ENCODE measurements at places on chromosomes 1 and 21.

- no peak for DNase-seq
Observed at GRCh38 chr1:21351901-21352300, 61.6 kb upstream of the ECE1 start.

- DNase-seq, result no peak
Observed at GRCh38 chr1:96387785-96388184, 333.8 kb upstream of the PTBP2 start.

DNA sequence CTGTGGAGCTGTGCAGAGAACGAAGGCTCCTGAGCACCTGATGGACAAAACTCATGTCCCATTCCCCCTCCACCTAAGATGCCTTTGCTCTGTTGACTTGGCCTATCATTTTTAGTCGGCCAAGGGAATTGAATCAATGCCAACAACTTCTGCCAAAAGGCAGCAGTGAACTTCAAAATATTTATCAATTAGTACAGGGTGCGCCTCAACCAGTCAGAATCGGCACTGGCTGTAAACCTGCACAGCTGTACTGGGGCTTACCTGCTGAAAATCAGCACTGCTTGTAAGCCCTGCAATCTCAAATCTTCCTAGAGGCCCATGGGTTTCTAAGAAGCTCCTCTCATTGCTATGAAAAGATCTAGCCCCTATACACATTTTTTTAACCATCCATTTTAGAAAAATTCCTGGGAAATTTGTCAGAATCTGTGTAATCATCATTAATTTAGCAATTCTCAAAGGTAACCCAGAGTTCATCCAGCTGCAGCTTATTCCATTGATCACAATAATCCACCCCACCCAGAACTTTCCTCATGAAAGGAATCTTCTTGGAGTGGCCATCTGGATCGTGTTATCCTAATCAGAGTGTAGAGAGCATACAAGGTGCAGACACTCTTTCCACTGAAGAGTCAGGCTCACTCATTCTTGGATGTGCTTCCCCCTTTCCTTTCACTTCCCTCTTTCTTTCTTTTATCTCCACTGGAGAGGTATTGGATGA, 40.2 kb downstream of the ADAMTS1 start:
- no peak for DNase-seq

- no peak for DNase-seq
Observed at GRCh38 chr1:237528545-237528944, 362.2 kb downstream of the ZP4 start.

DNA sequence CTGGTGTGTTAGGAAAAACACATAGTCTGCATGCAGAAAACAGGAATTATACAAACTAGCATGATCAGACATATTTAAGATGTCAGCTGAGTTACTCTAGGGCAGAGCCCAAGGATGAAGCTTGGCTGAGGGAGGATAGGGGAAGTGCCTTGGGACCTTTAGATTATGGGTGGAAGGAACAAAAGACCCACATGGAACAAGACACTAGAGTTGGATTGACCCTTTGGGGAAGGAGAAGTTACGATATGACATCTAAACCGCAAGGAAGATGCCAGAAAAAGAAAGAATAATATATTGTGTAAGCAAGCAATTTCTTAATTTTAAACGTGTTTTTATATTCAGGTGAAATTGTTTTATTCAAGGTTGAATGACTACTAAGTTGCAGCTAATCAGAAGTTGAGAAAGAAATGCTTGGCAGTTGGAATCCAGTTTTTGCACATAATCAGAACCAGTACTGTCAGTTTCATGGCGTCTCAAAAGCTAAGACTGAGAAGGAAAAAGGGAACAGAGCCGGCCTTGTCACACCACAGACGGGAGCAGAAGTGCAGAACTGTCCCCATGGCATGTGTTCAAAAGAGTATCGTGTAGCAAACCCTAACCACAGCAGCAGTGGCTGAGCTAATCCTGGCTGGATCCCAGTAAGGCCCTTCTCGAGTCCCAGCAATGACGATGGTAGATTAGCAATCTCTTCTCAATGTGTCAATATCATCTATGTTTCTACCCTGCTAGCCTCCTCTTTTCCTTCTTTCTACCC, 31.2 kb upstream of the IFNAR2 start:
- DNase-seq, result no peak

DNA sequence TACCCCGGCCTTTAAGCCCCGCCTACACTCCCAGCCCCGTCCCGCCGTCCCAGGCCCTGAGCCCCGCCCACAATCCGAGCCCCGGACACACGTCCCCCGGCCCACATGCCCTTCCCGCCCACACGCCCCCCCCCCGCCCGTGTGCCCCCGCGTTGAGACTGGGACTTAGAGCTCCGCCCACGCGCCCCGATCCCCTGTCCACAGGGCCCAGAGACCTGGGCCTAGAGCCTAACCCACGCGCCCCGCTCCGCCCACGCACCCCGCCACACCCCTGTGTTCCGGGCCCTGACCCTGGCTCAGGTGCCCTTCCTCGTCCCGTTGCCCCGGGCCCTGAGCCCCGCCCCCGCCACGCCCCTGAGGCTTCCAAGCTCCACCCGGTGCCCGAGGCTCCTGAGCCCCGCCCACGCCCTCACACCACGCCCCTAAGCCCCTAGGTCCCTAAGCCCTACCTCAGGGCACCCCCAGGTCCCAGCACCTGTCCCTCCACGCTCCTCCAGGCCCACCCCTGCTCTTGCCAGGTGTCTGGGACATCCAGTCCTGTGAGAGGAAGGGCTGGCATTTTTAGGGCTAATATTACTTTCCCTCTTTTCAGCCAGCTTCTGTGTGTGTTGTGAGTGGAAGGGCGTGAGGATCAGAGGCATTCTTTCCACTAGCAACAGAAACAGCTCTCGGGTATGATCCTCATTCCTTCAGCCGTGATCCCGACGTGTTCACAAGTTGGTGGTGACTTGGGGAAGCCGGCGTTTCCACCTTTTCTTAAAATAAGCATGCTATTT, 552 bp upstream of the GPR157 start:
- peak; percentile 75 for DNase-seq

DNA sequence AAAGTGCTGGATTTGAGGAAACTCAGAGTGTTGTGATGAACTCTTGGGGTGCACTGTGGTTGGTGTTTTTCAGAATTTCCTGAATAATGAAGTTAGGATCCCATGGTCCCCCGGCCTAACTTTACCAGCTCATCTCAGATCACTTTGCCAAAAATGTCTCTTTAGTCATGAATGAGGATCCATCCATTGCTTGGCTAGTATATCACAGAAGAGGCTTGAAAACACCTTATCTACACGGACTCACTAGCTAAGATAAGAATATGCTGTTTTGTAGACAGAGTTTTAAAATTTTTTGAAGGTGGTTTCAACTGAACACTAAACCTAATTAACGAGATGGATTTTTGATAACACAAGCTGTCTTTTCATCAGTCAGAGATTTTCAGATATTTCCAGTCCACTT, 53.8 kb downstream of the IVNS1ABP start:
- DNase-seq, result no peak

- DNase-seq, result no peak
Observed at GRCh38 chr1:180150982-180151381, 3.7 kb upstream of the QSOX1 start.

- DNase-seq, result no peak
Observed at GRCh38 chr1:24981631-24982005, 51.5 kb upstream of the RUNX3 start.

GRCh38 chr1:198491596-198491995, 48.9 kb downstream of the ATP6V1G3 start:
- no peak for DNase-seq

DNA sequence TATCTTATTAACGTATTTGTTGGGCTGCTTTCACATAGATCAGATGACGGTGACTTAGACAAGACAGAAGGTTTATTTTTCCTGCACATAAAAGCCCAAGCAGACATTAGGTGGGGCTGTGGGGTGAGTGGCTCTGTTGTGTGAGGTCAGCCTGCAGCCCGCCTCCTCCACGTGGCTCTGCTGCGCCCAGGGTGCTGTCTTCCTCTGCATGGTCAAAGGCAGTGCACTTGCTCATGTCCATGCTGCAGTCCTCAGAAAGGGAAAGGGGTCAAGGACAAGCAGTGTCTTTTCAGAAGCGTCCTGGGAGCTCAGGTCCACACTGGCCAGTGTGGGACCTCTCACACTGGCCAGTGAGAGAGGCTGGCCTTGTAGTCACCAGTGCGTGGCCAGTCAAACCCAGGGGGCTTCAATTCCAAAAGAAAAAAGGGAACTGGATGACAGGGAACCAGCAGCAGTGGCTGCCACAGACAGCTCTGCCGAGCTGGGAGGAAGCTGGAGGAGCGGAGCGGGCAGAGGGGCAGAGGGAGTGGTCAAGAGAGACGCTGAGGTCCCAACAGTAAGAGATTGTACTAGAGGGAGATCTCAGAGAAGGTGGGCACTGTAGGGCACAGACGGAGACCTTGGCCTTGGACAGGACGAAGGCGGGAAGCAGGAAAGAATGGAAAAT, 35.9 kb upstream of the SLC45A1 start:
- no peak for DNase-seq

DNA sequence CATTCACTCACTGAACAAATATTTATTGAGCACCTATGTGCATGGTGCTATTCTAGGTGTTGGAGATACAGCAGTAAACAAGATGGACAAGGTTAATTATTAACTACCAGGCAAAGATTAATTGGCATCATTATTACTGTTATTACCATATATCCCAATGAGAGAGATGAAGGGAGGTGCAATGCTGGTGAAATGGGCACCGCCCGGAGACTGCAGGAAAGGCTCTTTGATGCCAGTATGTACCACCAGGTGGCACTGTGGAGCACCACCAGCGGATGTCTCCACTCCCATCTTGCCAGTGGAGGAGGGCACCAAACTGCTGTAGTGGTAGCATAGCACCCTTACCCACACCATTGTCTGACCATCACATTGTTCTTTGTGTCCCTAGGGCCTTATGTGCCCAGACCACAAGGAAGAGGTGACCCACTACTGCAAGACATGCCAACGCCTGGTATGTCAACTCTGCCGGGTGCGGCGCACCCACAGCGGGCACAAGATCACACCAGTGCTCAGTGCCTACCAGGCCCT, 3.0 kb downstream of the TRIM46 start:
- DNase-seq, result peak; percentile 89

- DNase-seq, result no peak
Observed at GRCh38 chr1:33660956-33661355, 188.5 kb downstream of the ZSCAN20 start.

DNA sequence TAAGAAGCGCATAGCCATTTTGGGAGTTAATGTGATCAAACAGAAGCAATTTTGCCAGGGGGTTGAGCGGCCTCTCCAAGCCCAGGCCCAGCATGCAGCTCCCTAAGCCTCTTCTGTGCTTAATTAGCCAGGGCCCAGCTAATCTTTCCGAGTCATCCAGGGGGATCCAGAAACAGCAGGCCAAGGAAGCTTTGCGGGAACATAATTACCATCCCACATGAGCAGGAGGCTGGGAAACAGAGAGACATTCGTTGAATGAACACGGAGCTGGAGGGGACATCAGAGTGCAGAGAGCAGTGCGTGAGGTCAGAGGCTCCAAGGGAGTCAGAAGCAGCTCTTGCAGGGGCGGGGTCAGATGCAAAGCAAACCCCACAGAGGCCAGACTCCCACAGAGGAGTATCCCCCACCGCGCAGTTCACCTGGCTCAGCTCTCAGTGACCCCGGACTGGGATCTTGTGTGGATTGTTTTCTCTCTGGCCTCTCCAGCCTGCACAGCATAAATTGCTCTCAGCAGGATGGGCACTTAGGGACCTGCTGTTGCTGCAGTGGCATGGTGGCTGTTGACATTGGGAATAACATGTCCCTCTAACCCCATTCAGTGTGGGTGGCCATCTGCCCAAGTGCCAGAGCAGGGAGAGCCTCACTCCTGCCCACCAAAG, 657.4 kb downstream of the AJAP1 start:
- no peak for DNase-seq

Measured in stimulated activated CD4-positive, alpha-beta T cell treated with anti-CD3 and anti-CD28 coated beads, Interleukin-4, amount 100 ng/mL, for 24 hours (primary cell).